NCI-H1930 (cell line): ENCODE measurements at places on chromosomes 3 and 15.

DNA sequence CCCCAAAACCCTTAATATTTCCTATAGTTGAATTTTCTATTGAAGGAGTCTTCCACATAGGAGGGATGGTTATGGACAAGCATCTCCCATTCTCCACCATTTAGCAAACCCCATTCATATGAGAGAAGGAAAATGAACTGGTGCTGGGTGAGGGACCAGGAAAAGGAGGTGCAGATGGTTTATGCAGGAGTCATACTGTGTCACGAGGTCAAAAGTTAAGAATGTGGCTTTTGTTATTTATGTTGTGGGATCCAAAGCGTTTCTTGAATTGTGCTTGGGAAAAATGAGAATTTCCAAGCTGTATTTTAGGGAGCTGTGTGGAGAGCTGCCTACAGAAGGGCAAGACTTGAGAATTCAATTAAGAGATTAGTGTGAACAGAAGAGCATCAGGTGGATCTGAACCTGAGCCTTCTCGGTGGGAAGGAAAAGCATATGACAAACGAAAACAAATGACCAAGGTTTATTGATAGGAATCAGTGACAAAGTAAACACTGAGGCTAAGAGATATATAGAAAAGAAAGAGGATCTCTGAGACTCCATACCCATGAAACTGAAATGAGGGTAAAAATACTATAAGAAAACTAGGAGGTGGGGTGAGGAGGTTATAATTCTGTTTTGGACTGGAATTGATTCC, 473.3 kb upstream of the NR2F2 start:
- no peak for DNase-seq

DNA sequence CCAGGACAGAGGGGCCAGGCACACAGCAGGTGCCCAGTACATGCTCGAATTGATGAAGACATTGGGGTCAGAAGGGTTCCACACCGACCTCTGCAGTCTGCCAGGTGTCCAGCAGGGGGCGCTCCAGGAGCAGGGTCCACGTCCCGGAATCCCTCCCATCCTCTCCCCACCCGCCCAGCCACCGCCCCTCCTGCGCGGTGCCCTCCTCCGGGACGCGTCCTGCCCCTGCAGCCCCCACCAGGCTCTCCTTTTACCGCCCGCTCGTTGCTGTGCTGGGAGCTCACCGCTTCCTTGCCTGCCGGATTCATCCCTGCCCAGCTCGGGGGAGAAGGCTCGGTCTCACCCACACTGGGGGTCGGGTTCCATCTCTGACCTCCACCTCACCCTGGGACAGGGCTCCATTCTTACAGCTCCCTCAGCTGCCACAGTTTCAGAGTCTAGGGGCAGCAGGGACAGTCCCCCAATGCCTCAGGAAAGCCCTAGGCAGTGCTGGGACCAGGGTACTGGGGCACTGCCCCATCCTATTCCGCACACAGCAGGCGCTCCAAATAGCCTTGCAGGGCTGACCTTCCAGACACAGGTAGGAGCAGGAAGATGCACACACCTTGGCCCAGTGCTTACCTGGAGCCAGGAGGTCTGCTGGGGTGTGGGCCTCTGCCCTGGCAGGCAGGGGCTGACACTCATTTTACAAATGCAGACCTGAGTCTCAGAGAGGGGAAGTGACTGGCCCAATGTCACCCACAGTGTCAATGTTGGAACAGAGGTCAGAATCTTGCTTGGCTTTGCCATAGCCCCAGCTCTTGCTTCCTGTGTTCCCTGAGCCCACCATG, 31.0 kb downstream of the GRIP2 start:
- peak; percentile 14 for DNase-seq

GRCh38 chr15:98787936-98788757, 139.8 kb downstream of the IGF1R start:
- no peak for DNase-seq

GRCh38 chr15:93231261-93231925, 142.4 kb upstream of the RGMA start:
- no peak for DNase-seq

DNA sequence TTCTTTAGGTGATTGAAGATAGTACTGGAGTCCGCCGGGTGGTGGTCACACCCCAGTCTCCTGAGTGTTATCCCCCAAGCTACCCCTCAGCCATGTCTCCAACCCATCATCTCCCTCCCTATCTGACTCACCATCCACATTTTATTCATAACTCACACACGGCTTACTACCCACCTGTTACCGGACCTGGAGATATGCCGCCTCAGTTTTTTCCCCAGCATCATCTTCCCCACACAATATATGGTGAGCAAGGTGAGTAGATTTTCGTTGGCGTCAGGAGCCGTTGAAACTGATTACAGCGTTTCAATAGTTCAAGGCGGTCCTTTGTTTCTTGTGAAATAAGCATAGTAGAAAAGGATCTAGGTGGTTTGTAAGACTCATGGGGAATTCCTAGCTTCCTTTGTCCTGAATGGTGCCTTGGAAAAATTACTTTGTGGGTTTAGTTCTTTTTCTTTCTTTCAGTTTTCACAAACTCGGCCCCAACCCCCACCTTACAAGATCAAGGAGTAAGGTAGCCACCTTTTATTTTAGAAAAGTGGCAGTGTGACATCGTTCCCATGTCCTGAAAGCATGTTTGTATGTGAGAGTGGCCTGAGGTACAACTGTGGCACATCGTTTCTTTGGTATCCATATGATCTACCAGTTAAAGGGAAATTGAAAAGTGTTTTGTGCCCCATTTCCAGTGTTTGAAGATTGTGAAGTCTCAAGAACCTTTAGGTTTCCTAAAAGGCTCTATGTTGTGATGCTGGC, 200.6 kb downstream of the GHSR start:
- DNase-seq: no peak

- DNase-seq: no peak
Measured at GRCh38 chr3:49675912-49676311, 1.8 kb downstream of the APEH start.
